Osteoblast (primary cell): ENCODE measurements at places on chromosomes 13 and 19. TPM values are rescaled to one million over a fixed set of nuclear protein-coding genes. Genes with fewer than 3 reads are reported as not detected.
A peak's percentile ranks its signal among the peaks of the same experiment; 100 is the strongest.

- H3K27me3 ChIP-seq = peaks cover 21% of the 10 kb centered on the region
- DNase-seq = peak; percentile 43
- H3K4me1 ChIP-seq = peaks cover 9% of the 10 kb centered on the region
- no peak overlapping the region for H3K27ac ChIP-seq
- no peaks in the 10 kb centered on the region for H3K36me3 ChIP-seq
- peak overlapping the region; percentile 69 for H3K4me3 ChIP-seq
Measured at GRCh38 chr19:17389957-17390664, 3.9 kb downstream of the CCDC194 start.

DNA sequence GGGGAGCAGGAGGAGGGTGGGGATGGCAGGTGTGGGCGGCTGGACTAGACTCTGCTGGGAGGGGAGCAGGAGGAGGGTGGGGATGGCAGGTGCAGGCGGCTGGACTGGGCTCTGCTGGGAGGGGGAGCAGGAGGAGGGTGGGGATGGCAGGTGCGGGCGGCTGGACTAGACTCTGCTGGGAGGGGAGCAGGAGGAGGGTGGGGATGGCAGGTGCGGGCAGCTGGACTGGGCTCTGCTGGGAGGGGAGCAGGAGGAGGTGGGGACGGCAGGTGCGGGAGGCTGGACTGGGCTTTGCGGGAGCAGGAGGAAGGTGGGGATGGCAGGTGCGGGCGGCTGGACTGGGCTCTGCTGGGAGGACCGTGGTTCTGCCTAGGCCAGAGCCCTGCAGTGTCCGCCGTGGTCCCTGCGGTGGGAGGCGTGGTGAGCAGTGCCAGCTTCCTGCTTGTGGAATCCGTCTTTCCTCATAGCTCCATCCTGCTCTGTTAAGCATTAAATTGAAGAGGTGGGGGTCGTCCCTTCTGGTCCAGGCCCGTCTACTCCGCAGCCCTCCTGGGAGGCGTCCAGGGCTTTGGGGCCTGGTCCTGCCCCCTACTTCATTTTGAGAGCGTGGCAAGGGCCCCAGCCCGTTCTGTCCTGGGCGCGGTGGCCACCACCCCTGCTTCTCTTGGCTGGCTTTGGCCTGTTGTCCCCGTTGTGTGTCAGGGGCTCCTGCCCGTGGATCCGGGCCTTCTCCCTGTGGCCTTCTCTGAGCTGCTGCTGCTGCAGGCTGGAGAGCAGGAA is 4.7 kb downstream of the SPPL2B start:
- H3K36me3 ChIP-seq = no peaks in the 10 kb centered on the region
- H3K4me3 ChIP-seq = no peak overlapping the region
- no peak overlapping the region for H3K27ac ChIP-seq
- no peaks in the 10 kb centered on the region for H3K27me3 ChIP-seq
- DNase-seq = no peak

DNA sequence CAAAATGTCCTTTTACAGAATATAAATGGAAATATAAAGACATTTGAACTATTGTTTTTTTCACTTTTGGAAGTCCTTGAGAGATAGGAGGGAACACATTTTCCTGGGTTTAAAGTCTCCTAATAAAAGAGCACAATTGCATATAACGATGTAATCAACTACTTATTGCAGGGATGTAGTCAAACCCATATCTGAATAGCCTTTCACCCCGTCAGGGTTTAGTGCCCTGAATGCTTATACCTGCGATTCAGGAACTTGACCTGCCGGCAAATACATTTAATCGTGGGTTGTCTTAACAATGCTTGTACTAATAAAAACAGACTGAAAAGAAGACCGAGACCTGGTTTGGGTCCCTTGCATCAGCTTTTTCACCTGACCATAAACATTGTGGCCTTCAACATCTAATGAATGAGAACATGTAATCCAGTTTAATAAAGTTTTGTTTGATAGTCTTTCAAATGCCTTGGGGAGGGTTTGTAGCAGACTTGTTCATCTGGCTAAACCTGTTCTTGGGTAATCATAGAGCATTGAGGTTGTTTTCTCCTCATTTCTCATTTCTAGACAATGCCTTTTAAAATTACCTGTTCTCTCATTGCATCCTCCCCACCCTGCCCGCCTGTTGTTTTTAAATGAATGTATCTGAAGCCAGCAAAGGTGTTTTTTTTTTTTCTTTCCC is 7.0 kb downstream of the KLF5 start:
- H3K27ac ChIP-seq = no peak overlapping the region
- no peak overlapping the region for H3K4me3 ChIP-seq
- DNase-seq = no peak
- no peaks in the 10 kb centered on the region for H3K27me3 ChIP-seq
- peaks cover 7% of the 10 kb centered on the region for H3K36me3 ChIP-seq

- H3K36me3 ChIP-seq = peaks cover 13% of the 10 kb centered on the region
- no peaks in the 10 kb centered on the region for H3K27me3 ChIP-seq
- no peak overlapping the region for H3K27ac ChIP-seq
- no peaks in the 10 kb centered on the region for H3K4me1 ChIP-seq
- no peak overlapping the region for H3K4me3 ChIP-seq
- no peak for DNase-seq
Measured at GRCh38 chr13:52394586-52394985, 11.4 kb downstream of the THSD1 start.

GRCh38 chr19:6109947-6110346 is 353 bp downstream of the RFX2 start:
- H3K27ac ChIP-seq = peak overlapping the region; percentile 37
- DNase-seq = peak; percentile 84
- no peaks in the 10 kb centered on the region for H3K27me3 ChIP-seq
- H3K4me3 ChIP-seq = peak overlapping the region; percentile 79
- H3K4me1 ChIP-seq = peaks cover 21% of the 10 kb centered on the region

DNA sequence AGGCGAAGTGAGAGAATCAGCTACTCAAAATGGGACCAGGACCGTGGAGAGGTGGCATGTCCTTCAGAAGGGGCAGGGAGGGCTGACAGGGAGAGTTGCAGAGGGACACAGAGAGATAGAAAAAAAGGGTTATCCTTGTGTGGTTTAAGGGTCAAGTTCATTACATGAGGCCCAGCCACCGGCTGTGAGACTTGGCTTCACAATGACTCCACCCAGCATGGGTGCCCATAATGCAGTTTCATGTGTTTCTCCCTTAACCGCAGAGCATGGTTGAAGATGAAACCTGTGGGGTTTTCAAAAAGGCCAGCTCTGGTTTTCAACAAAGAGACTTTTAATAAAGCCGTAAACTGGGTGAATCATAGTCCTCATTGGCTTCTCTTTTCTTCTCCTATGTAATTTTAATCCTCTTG is 164.6 kb downstream of the KLF5 start:
- H3K4me3 ChIP-seq = no peak overlapping the region
- DNase-seq = no peak
- no peak overlapping the region for H3K27ac ChIP-seq
- no peaks in the 10 kb centered on the region for H3K27me3 ChIP-seq
- H3K36me3 ChIP-seq = no peaks in the 10 kb centered on the region
- peaks cover 4% of the 10 kb centered on the region for H3K4me1 ChIP-seq

GRCh38 chr19:58497634-58498170 is 14.1 kb downstream of the SLC27A5 start:
- DNase-seq = peak; percentile 44
- no peak overlapping the region for H3K27ac ChIP-seq
- no peaks in the 10 kb centered on the region for H3K27me3 ChIP-seq
- no peak overlapping the region for H3K4me3 ChIP-seq

- no peaks in the 10 kb centered on the region for H3K36me3 ChIP-seq
- no peak overlapping the region for H3K27ac ChIP-seq
Measured at GRCh38 chr13:45047394-45048310, 58.3 kb downstream of the GPALPP1 start.

DNA sequence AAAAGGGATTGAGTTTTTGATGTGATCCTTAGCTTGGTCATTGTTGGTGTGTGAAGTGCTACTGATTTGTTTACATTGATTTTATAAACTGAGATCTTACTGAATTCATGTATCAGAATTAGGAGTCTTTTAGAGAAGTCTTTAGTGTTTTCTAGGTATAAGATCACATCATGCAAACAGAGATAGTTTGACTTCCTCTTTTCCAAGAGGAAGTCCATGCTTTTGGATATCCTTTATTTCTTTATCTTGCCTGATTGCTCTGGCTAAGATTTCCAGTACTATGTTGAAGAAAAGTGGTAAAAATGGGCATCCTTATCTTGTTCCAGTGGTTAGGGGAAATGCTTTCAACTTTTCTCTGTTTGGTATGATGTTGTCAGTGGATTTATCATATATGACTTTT is 561.2 kb upstream of the SLITRK1 start:
- H3K27ac ChIP-seq = no peak overlapping the region
- no peaks in the 10 kb centered on the region for H3K27me3 ChIP-seq
- H3K4me1 ChIP-seq = peaks cover 9% of the 10 kb centered on the region

DNA sequence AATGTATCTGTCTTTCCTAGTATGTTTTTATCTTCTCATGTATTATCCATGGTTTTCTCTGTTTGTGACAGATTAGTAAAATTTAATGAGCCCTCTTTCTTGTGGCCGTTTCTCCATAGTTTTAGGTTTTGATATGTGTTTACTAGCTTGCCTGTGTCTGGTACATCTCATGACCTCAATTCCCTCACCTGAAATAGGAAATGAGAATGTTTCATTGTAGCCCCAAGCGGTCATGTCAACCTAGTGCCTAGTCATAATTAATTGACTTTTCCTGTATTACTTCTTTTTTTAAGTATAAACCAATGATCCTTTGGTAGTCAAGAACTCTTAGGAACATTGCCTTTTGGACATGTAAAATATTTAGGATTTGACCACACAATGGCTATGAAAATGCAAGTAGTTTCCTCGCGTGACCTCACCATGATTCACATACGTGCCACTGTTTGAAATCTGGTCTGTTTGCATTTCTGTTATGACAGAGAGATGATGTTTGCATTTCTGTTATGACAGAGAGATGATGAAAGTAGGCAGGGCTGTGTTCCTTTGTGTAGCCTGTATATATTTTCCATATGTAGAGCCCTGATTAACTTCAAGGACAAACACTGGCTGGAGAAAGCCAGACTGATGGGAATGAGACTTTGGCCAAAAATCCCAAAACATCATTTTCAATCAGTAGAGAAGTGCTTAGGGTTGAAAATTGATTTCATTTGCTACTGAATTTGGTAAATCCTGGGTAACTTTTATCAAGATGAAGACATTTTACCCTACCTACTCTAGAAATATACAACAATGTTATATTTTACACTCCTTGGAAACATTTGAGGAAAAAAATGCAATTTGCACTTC is 104.8 kb downstream of the TNFRSF19 start:
- no peaks in the 10 kb centered on the region for H3K27me3 ChIP-seq
- H3K27ac ChIP-seq = peak overlapping the region; percentile 97
- H3K4me3 ChIP-seq = no peak overlapping the region
- H3K36me3 ChIP-seq = peaks cover 6% of the 10 kb centered on the region
- peak; percentile 91 for DNase-seq

- H3K27ac ChIP-seq = no peak overlapping the region
- no peaks in the 10 kb centered on the region for H3K4me1 ChIP-seq
- no peaks in the 10 kb centered on the region for H3K36me3 ChIP-seq
- no peak overlapping the region for H3K4me3 ChIP-seq
- DNase-seq = no peak
- H3K27me3 ChIP-seq = no peaks in the 10 kb centered on the region
Measured at GRCh38 chr13:68173111-68173510, 943.0 kb upstream of the PCDH9 start.

- H3K27me3 ChIP-seq = peaks cover 2% of the 10 kb centered on the region
- DNase-seq = no peak
- H3K4me1 ChIP-seq = peaks cover 17% of the 10 kb centered on the region
- no peak overlapping the region for H3K27ac ChIP-seq
- no peak overlapping the region for H3K4me3 ChIP-seq
- H3K36me3 ChIP-seq = no peaks in the 10 kb centered on the region
Measured at GRCh38 chr13:109843695-109844094, 57.3 kb upstream of the IRS2 start.

DNA sequence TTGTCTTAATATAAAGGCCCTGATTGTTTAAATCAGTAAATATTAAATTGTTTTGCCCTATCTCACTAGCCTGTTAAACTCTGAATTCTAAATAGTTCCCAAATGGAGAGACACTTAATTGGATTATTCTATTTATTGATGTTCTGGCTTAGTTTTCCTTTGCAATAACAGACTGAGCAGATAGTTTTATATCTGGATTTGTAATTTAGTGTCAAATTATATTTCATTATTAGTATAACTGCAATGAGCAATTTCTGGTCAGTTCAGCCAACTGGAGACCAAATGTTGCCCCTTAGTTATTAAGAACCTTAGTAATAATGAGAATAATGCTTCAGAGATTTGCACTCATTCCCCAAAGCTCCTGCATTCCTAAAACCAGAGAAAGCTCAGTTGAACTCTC is 10.1 kb downstream of the FAM124A start:
- DNase-seq = no peak
- no peak overlapping the region for H3K4me3 ChIP-seq
- no peak overlapping the region for H3K27ac ChIP-seq
- H3K27me3 ChIP-seq = peaks cover 31% of the 10 kb centered on the region
- no peaks in the 10 kb centered on the region for H3K36me3 ChIP-seq

Gene COL5A3
- total RNA-seq = 9.1 and 14.8 TPM in 2 replicates

Gene PROSER1
- total RNA-seq = 13.4 and 18.3 TPM in 2 replicates

Gene ZNF787
- 23.6 and 27.5 TPM in 2 replicates for total RNA-seq

Gene NUMBL
- 26.8 and 27.7 TPM in 2 replicates for total RNA-seq

Gene NLRP7
- not detected in 2 replicates for total RNA-seq

Gene ZSCAN22
- total RNA-seq = 2.5 and 3.5 TPM in 2 replicates

Gene EDDM13
- not detected in 2 replicates for total RNA-seq

Gene TNNI3
- not detected in 2 replicates for total RNA-seq

Gene IRGC
- total RNA-seq = not detected in 2 replicates

Gene RFPL4A
- not detected in 2 replicates for total RNA-seq

Gene EID2
- total RNA-seq = 8.3 TPM in 2 replicates
